Activated CD4-positive, CD25-positive, alpha-beta regulatory T cell treated with anti-CD3 and anti-CD28 coated beads, Interleukin-2, amount 50 U/mL, for 24 hours (primary cell): ENCODE measurements at places on chromosomes 3 and 15.
A peak's percentile ranks its signal among the peaks of the same experiment; 100 is the strongest.

DNA sequence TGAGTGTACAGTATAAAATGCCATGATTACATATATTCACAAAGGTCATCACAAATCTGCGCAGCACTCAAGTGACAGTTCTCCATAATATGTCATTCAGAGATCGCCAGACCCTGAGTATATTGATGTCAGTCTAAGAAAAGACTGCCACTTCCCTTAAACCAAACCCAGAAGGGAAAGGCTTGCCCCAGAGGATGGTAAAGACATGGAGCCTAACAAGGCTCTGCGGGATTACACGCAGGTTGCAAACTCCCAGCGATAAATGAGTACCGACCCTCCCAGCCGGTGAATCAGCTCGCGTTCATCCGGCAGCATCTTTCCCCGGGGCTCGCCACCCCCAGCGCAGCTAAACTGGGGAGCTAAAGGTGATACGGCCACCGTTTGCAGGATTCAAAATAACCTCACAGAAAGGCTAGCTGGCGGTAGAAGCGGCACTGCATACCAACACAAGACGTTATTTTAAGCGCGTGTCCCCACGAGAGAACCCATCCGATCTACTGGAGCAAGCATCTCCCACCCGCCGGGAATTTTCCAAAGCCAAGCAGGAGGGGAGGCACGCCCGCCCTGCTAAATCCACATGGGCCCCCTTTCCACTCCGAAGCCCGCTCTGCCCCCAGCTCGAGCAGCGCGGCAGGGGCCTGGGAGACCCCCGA is 643 bp downstream of the MYO5A start:
- peak; percentile 4 for ATAC-seq

GRCh38 chr3:126537116-126537729 is 13.3 kb downstream of the CHST13 start:
- ATAC-seq = no peak

GRCh38 chr3:146780251-146780650 is 175.1 kb upstream of the PLSCR5 start:
- ATAC-seq = no peak

- no peak for ATAC-seq
These were observed 10.5 kb downstream of the DLEC1 start for GRCh38 chr3:38049358-38050126.

DNA sequence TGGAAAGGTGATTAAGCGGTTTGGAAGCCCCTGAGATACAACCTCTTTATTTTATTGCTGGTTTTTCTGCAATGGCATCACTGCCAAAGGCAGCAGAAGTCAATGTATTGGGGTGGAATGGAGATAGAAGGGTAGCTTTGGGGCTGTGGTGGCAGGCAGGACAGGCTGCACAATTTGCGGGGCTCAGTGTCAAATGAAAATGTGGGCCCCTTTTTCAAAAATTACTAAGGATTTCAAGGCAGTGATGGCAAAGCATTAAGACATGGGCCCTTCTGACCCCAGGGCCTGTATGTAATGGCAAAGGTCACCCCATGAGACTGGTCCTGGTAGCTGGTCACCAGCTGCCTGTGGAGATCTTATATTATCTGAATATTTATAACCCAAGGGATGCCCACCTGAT is 29.3 kb upstream of the GALNT15 start:
- ATAC-seq = no peak
